GM12878 (cell line): ENCODE measurements at places on chromosomes 12 and 14. TPM values are rescaled to one million over a fixed set of nuclear protein-coding genes. Genes with fewer than 3 reads are reported as not detected.

GRCh38 chr14:104603711-104604401 is 716 bp downstream of the TMEM179 start:
- DNase-seq = no peak
- H3K4me3 ChIP-seq = no peak overlapping the region
- H3K27ac ChIP-seq = no peak overlapping the region

- no peak overlapping the region for H3K27ac ChIP-seq
- peaks cover 16% of the 10 kb centered on the region for H3K36me3 ChIP-seq
- H3K4me3 ChIP-seq = no peak overlapping the region
- no peaks in the 10 kb centered on the region for H3K27me3 ChIP-seq
- H3K4me1 ChIP-seq = no peaks in the 10 kb centered on the region
These were observed 70.9 kb downstream of the MON2 start for GRCh38 chr12:62537551-62537950.

GRCh38 chr12:21434699-21435098 is 2.8 kb upstream of the PYROXD1 start:
- no peak overlapping the region for H3K27ac ChIP-seq
- no peak for DNase-seq
- no peaks in the 10 kb centered on the region for H3K36me3 ChIP-seq
- no peaks in the 10 kb centered on the region for H3K4me1 ChIP-seq
- no peaks in the 10 kb centered on the region for H3K27me3 ChIP-seq

GRCh38 chr14:81855007-81855406 is 321.4 kb upstream of the SEL1L start:
- no peak for DNase-seq
- no peaks in the 10 kb centered on the region for H3K36me3 ChIP-seq
- H3K27me3 ChIP-seq = no peaks in the 10 kb centered on the region
- no peak overlapping the region for H3K27ac ChIP-seq

Gene POC1B
- total RNA-seq = 8.6 and 11.1 TPM in 2 replicates

- H3K4me3 ChIP-seq = no peak overlapping the region
- H3K27me3 ChIP-seq = no peaks in the 10 kb centered on the region
- no peak for DNase-seq
- no peaks in the 10 kb centered on the region for H3K4me1 ChIP-seq
- H3K36me3 ChIP-seq = no peaks in the 10 kb centered on the region
These were observed 689.8 kb downstream of the SLC6A15 start for GRCh38 chr12:84222841-84223240.

Gene NCAPD2
- total RNA-seq = 110 and 113 TPM in 2 replicates

Gene MORN3
- total RNA-seq = 0.15 and 0.19 TPM in 2 replicates

DNA sequence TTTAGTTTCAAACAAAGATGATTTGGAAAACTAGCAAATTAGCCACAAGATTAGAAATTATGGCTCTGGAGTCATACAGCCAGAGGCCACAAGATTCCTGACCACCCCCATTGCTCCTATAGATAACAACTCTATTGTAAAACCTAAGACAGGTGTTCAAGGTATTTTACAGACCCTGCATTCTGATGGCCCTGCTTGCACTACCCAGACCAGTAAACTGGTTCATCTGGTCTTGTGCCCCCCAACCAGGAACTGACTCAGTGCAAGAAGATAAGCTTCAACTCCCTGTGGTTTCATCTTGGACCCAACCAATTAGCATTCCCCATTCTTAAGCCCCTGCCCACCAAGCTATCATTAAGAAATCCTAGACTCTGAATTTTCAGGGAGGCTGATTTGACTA is 125.0 kb downstream of the CCDC60 start:
- H3K27me3 ChIP-seq = no peaks in the 10 kb centered on the region
- no peak for DNase-seq
- H3K4me1 ChIP-seq = no peaks in the 10 kb centered on the region

Gene HCAR2
- total RNA-seq = 0.13 and 0.28 TPM in 2 replicates

GRCh38 chr12:18676996-18677588 is 60.7 kb downstream of the PLCZ1 start:
- no peaks in the 10 kb centered on the region for H3K36me3 ChIP-seq
- no peak overlapping the region for H3K4me3 ChIP-seq
- no peaks in the 10 kb centered on the region for H3K4me1 ChIP-seq
- DNase-seq = no peak
- no peak overlapping the region for H3K27ac ChIP-seq
- H3K27me3 ChIP-seq = no peaks in the 10 kb centered on the region

DNA sequence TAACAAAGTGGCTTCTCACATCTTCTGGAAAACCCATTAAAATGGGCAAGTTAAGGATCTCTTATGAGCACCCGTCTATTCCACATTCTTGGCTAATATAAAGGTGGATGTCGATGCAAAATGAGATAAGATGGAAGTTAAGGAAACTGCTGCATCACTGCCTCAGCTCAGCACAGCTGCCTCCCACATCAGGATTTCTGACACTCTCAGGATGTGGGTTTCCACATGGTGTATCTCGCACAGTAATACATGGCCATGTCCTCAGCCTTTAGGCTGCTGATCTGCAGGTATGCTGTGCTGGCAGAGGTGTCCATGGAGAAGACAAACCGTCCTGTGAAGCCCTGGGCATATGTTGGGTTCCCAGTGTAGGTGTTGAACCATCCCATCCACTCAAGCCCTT is 1348.0 kb downstream of the TMEM121 start:
- H3K27ac ChIP-seq = no peak overlapping the region
- no peaks in the 10 kb centered on the region for H3K36me3 ChIP-seq
- no peak for DNase-seq
- peaks cover 25% of the 10 kb centered on the region for H3K4me1 ChIP-seq
- no peak overlapping the region for H3K4me3 ChIP-seq

Gene RERGL
- 0.29 TPM in 1 of 2 replicates, not detected in the other for total RNA-seq

- no peaks in the 10 kb centered on the region for H3K27me3 ChIP-seq
- H3K4me1 ChIP-seq = peaks cover 6% of the 10 kb centered on the region; the same call in 1 of the 2 replicates
- H3K27ac ChIP-seq = no peak overlapping the region
- H3K36me3 ChIP-seq = no peaks in the 10 kb centered on the region
- DNase-seq = no peak
These were observed 13.4 kb upstream of the CLEC12A start for GRCh38 chr12:9957834-9958233.

- peaks cover 3% of the 10 kb centered on the region for H3K27me3 ChIP-seq
- H3K4me1 ChIP-seq = no peaks in the 10 kb centered on the region
- no peak overlapping the region for H3K4me3 ChIP-seq
- H3K36me3 ChIP-seq = no peaks in the 10 kb centered on the region
- no peak for DNase-seq
These were observed 12.3 kb upstream of the KRT74 start for GRCh38 chr12:52585946-52586345.

- no peaks in the 10 kb centered on the region for H3K36me3 ChIP-seq
- no peak for DNase-seq
- H3K4me3 ChIP-seq = no peak overlapping the region
- H3K27ac ChIP-seq = no peak overlapping the region
- H3K27me3 ChIP-seq = no peaks in the 10 kb centered on the region
These were observed 15.5 kb upstream of the PCNX1 start for GRCh38 chr14:70891737-70892136.

Gene KRT77
- not detected in 2 replicates for total RNA-seq

DNA sequence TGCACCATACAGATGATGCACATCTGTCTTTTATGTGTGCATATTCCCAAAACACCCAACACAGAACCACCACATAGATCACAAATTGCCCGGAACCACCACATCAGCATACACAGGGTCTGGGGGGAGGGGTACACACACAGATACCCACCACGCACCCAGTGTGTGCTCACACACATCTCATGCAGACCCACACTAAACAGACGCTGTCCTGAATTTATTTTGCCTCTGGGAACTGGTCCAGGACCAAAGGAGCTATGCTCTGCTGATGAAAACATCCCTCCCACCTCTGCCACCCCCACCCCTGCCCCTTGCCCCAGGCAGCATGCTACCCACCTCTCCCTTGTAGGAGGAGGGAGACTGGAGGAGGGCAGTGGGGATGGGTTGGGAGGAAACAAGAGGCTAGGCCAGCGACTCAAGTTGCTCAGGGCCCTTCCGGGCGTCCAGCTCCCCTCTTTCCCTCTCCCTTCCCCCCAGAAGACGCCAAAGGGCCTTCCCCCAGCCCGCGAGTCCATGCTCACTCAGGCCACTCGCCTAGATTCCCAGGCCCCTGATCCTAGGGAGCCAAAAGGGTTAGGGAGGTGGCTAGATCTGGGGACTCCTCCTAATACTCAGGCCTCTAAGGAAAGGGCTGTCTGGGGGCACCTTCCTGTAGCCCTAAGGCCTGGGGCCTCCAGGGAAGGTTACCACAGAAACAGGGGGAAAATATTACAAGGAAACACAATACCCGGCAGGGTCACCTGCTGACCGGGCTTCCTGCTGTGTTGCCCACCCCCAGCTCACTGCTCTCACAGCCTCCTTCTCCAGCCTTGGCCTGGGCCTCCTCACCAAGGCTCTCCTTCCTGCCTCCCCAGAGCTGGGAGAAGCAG is 3.1 kb downstream of the HDAC7 start:
- H3K27ac ChIP-seq = no peak overlapping the region
- DNase-seq = no peak
- peak overlapping the region; percentile 80; the same call in 1 of the 2 replicates for H3K4me3 ChIP-seq
- no peaks in the 10 kb centered on the region for H3K27me3 ChIP-seq

- no peak overlapping the region for H3K4me3 ChIP-seq
- DNase-seq = no peak
- no peaks in the 10 kb centered on the region for H3K4me1 ChIP-seq
- H3K36me3 ChIP-seq = no peaks in the 10 kb centered on the region
- no peak overlapping the region for H3K27ac ChIP-seq
These were observed 366.4 kb downstream of the IPO8 start for GRCh38 chr12:30329281-30329680.

Gene KRT72
- not detected in 2 replicates for total RNA-seq

Gene MOAP1
- 12.1 and 12.5 TPM in 2 replicates for total RNA-seq

DNA sequence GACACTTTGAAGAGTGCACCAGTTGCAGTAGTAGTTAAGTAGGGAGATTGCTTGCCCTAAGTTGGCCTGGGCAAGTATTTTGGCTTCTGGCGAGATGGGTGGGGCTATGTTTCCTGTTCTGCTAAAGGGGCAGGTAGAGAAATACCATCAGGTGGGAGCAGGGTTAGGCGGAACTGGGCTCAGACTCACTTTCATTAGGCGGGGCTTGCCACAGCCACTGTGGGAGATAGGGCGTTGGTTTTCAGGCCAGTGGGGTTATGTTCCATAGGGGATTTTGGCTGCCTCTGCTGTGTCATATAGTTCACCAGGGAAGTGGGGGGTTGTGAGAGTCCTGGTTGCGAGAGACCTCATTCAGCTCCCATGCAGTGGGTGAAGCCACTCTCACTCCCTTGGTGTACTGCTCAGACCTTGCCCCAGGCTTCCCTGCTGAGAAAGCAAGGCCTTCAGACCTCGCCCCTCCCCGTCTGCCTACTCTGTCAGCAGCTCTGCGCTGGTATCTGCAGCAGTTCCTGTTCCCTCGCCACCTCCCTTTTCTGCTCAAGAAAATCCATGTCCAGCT is 43.3 kb downstream of the AEBP2 start:
- DNase-seq = peak; percentile 84
- no peak overlapping the region for H3K4me3 ChIP-seq
- H3K36me3 ChIP-seq = peaks cover 2% of the 10 kb centered on the region
- H3K4me1 ChIP-seq = peaks cover 19% of the 10 kb centered on the region
- peak overlapping the region; percentile 70 for H3K27ac ChIP-seq
- no peaks in the 10 kb centered on the region for H3K27me3 ChIP-seq

Gene KRT82
- total RNA-seq = not detected in 2 replicates

GRCh38 chr14:52825085-52825484 is 33.7 kb upstream of the GNPNAT1 start:
- H3K4me1 ChIP-seq = peaks cover 5% of the 10 kb centered on the region
- DNase-seq = peak; percentile 17
- no peaks in the 10 kb centered on the region for H3K36me3 ChIP-seq
- no peak overlapping the region for H3K4me3 ChIP-seq

DNA sequence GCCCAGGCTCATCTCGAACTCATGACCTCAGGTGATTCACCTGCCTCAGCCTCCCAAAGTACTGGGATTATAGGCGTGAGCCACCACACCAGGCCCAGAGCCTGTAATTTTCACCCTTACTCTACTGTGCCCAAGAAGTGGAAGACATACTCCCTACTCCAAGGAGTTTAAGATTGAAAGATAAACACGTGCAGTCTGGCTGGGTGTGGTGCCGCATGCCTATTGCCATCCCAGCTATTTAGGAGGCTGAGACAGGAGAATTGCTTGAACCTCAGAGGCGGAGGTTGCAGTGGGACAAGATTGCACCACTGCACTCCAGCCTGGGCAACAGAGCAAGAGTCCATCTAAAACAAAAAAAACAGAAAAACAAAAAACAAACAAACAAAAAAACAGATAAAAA is 90.0 kb downstream of the NINJ2 start:
- H3K27me3 ChIP-seq = no peaks in the 10 kb centered on the region
- peaks cover 10% of the 10 kb centered on the region for H3K4me1 ChIP-seq
- H3K36me3 ChIP-seq = no peaks in the 10 kb centered on the region
- H3K4me3 ChIP-seq = no peak overlapping the region

GRCh38 chr14:28303248-28303647 is 463.3 kb upstream of the FOXG1 start:
- H3K4me1 ChIP-seq = no peaks in the 10 kb centered on the region
- H3K4me3 ChIP-seq = no peak overlapping the region
- H3K27me3 ChIP-seq = no peaks in the 10 kb centered on the region
- no peak for DNase-seq
- H3K27ac ChIP-seq = no peak overlapping the region

GRCh38 chr14:87257421-87257820 is 735.6 kb downstream of the GALC start:
- no peaks in the 10 kb centered on the region for H3K36me3 ChIP-seq
- DNase-seq = no peak
- H3K4me1 ChIP-seq = no peaks in the 10 kb centered on the region
- no peaks in the 10 kb centered on the region for H3K27me3 ChIP-seq
- H3K4me3 ChIP-seq = no peak overlapping the region

DNA sequence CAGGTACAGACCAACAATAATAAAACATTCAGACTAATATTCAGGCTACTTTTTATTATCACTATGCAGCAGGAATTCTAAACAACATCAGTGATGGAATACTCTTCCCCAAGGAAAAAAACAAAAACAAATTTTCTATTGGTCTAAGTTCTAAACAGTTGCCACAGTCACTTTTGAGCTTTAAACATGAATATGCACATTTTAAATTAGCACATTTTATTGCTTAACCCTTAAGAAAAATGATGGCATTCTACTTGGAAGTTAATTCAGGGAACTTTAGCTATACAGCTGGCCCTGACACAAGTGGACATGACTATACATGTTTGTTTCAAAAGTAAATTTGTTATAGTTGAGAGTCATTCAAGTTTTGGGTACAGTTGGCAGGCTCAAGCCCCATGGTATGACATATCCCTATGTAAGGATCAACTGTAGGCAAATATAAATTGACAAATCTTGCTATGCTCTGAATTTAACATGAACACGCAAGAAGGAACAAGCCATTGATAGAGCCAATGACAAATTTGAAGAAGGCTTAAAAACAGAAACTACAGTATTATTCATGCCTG is 224.3 kb upstream of the AMIGO2 start:
- no peaks in the 10 kb centered on the region for H3K27me3 ChIP-seq
- peaks cover 3% of the 10 kb centered on the region; the same call in 1 of the 2 replicates for H3K4me1 ChIP-seq
- DNase-seq = no peak
- H3K27ac ChIP-seq = no peak overlapping the region
- H3K36me3 ChIP-seq = no peaks in the 10 kb centered on the region
- no peak overlapping the region for H3K4me3 ChIP-seq
